Gastroesophageal sphincter (tissue), 4 donors: ENCODE measurements at places on chromosomes 6 and 20. TPM values are rescaled to one million over a fixed set of nuclear protein-coding genes. Genes with fewer than 3 reads are reported as not detected.

GRCh38 chr6:106728296-106728870 lies 99.0 kb downstream of the QRSL1 start:
- no peak for ATAC-seq

DNA sequence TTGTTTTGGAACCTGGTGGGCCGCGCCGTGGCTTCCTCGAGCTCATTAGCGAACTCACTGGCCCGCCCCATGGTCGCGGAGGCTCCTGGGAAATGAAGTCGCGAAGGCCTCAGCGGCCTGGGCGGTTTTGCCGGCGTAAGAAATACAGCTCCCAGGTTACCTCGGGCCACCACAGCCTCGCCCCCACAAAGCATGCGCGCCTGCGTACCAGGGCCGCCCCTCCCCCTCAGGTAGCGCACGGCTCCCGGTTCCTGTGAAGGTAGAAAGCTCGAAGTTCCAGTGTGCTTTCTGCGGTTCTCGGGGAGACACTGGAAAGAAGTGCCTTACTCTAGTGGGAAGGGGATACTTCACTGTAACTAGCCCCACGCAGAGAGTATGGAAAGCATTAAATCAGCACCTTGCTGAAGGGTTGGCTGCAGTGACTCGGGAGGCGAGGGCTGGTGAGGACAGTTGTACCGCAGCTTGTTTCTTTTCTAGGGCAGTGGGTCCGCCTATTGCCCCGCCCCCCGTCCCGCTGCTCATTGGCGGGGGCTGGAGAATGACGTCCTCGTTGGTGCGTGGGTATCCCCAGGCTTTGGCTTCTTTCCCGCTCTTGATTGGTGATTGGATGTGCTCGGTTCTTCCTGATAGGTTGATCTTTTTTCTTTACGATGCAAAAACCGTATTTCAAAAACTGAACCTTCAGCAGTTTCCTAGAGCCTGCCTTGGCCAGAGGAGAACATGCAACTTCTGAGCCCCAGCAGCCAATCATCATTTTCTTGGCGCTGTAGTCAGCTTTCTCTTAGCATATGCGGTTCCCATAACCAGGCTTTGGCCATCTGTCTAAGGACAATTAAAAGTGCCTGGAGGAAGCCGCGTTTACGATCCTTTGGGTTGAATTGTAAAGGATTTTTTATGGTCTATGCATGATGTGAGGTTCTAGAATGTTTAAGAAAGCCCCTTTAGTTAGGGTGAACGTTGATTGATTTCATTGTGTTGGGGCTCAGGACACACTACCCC lies at the start of gene CDK19:
Gene CDK19 (minus strand): TSS at position 59 of the 999 bp plus-strand sequence. CDS start 333 bp downstream, outside the sequence.
- peak; percentile 98 for ATAC-seq

- ATAC-seq = no peak
Observed at GRCh38 chr6:165181951-165182414, 127.4 kb downstream of the C6orf118 start.

The HLA-DQB2 gene
- 0.54 TPM for total RNA-seq
